ENCODE measurements at places on chromosomes 3 and 15. TPM values are rescaled to one million over a fixed set of nuclear protein-coding genes. Genes with fewer than 3 reads are reported as not detected.
A peak's percentile ranks its signal among the peaks of the same experiment; 100 is the strongest.

The LINGO1 gene
- not detected for total RNA-seq

The ETV5 gene
- 39.3 TPM for total RNA-seq

The CDAN1 gene
- 23.4 TPM for total RNA-seq

DNA sequence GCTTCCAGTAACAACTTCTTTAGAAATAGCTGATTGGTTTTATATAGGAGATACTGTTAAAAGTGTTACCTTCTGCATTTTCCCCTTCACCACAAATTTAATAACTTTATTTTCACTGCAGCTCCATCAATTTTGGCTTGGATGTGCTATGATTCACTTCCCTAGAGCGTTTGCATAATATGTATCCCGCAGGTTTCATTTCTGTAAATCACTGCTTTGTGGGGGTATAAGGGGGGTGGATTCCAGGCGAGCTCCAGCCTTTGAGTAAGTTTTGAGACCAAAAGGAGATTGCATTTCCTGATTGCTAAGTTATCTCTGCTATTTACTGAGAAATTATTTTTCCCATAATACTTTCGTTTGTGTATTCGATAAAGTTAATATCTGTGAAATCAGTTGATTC lies 232.6 kb downstream of the TBL1XR1 start:
- no peak overlapping the region for H3K27ac ChIP-seq
- no peaks in the 10 kb centered on the region for H3K27me3 ChIP-seq
- no peaks in the 10 kb centered on the region for H3K36me3 ChIP-seq
- peaks cover 9% of the 10 kb centered on the region for H3K4me1 ChIP-seq
- DNase-seq, result no peak

GRCh38 chr3:129867506-129868124 lies 25.9 kb downstream of the TMCC1 start:
- H3K27ac ChIP-seq, result no peak overlapping the region
- H3K4me3 ChIP-seq, result no peak overlapping the region
- H3K36me3 ChIP-seq, result peaks cover 28% of the 10 kb centered on the region

DNA sequence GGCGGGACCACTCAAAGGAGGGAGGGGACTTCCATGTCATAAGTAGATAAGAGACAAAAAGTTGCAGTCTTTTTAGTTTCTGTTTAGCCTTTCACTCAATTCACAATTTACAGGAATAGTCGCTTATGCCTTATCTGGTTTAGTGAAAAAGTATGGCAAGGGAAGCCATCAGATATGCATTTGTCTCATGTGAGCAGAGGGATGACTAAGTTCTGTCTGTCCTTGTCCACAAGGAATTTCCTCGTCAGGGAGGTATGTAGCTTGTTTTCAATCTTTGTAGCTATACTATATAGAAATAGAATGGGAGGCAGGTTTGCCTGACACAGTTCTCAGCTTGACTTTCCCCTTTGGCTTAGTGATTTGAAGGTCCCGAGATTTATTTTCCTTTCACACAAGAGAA lies 882.8 kb downstream of the NAALADL2 start:
- DNase-seq, result no peak
- no peaks in the 10 kb centered on the region for H3K36me3 ChIP-seq
- no peaks in the 10 kb centered on the region for H3K27me3 ChIP-seq

GRCh38 chr3:108590460-108590859 lies 938 bp downstream of the DZIP3 start:
- no peak for DNase-seq
- no peaks in the 10 kb centered on the region for H3K27me3 ChIP-seq
- H3K4me3 ChIP-seq, result peak overlapping the region; percentile 74
- 0 out of 2 replicates have a peak, but pooled peaks cover 8% of the 10 kb centered on the region for H3K36me3 ChIP-seq
- H3K27ac ChIP-seq, result peak overlapping the region; percentile 93

DNA sequence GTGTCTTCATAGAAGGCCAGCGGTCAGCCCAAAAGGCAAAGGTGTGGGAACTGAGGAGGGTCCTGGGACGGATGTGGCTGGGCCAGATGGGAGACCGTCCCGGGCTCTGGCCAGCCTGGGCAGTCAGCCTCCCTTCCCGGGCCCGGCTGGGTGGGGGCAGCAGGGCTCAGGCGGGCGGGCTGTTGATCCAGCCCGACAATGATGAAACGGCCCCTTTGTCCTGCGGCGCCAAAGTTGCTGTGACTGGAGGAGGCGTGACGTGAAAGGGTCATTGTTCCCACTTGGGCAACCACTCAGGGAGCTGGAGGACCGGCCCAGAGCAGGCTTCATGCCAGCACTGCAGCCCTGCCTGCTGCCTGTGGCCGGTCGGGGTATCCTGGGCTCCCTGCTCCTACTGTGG lies 16.5 kb downstream of the DUSP7 start:
- no peak overlapping the region for H3K4me3 ChIP-seq
- no peaks in the 10 kb centered on the region for H3K4me1 ChIP-seq
- H3K27ac ChIP-seq, result no peak overlapping the region
- H3K36me3 ChIP-seq, result no peaks in the 10 kb centered on the region
- no peaks in the 10 kb centered on the region for H3K27me3 ChIP-seq
- no peak for DNase-seq

DNA sequence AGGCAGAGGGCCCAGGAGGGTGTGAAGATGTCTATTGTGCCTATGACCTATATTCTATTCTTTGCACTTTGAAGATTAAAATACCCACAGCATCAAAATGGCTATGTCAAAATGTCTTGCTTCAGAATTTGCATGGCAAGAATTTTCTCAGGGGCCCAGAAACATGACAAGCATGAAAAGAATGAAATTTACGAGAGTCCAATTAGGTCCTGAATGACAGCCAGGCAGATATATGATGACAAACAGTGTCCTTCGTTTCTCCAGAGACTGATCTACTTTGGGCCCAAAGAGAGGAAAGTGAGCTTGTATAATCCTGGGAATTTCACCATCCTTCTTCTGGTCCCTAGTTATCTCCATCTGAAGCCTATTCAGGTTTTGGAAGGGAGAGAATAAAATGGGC lies 609.9 kb downstream of the FHIT start:
- H3K27ac ChIP-seq, result no peak overlapping the region
- DNase-seq, result no peak
- no peaks in the 10 kb centered on the region for H3K36me3 ChIP-seq

DNA sequence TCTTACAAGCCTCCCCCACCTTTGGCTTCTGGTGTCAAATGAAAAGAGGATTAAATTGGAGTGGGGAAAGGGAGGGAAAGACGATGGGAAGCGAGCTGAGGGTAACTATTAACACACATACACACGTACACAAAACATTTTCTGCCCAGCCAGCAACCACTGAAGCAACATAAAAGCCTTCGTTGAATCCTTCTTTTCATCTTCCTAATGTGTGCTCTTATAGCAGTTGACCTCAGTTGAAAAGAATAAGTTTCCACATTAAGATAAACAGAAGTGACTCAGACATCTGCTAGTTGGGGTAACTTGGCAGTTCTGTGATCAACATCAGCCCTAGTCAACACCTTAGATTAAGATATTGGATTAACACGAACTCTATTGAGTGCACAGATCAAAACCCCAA lies 558.5 kb downstream of the MECOM start:
- no peak for DNase-seq
- no peaks in the 10 kb centered on the region for H3K4me1 ChIP-seq
- H3K27me3 ChIP-seq, result no peaks in the 10 kb centered on the region
- 0 out of 2 replicates have a peak, but pooled peaks cover 5% of the 10 kb centered on the region for H3K36me3 ChIP-seq
- H3K27ac ChIP-seq, result no peak overlapping the region

DNA sequence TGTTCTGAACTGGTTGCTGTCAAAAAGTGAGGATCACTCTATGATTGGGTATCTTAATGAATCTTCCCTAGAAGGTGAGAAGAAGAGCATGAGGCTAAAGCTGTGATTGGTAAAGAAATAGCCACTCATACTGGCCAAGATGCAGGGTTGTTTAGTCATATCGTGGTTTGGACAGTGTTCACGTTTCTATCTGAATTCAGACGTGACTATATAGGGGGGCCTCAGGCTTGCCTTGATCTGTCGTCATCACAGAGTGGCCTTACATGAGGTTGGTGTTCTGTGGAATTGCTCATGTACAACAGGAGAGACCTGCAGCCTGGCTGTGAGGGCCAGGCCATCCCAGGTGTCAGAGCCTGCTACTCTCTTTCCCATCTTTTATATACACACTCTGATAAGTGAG lies 12.4 kb downstream of the RTP2 start:
- no peak overlapping the region for H3K27ac ChIP-seq
- no peaks in the 10 kb centered on the region for H3K4me1 ChIP-seq
- no peaks in the 10 kb centered on the region for H3K36me3 ChIP-seq
- no peak for DNase-seq

Data from PC-9 (cell line).